ENCODE measurements at places on chromosomes 7 and 10. TPM values are rescaled to one million over a fixed set of nuclear protein-coding genes. Genes with fewer than 3 reads are reported as not detected.

DNA sequence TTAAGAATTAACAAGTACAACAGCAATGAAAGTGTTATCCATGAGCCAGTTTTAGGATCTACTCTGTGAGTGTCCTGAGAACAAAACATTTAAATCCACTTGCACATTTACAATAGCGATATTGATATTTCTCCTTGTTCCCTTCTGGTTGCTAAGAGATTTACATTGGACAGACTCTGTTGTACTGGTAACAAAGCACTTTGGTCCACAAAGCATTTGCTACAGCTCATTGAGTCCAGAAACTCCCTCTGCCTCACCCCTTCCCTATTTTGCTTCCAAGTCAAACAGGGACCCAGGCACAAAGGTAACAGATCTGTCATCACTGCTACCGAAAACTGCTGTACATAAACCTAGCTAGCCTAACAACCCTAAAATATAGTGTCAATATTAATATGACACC, 2.1 kb downstream of the ANK3 start:
- DNase-seq: no peak
- H3K4me3 ChIP-seq: no peak overlapping the region
- H3K27ac ChIP-seq: peak overlapping the region; percentile 65
- no peaks in the 10 kb centered on the region for H3K36me3 ChIP-seq

DNA sequence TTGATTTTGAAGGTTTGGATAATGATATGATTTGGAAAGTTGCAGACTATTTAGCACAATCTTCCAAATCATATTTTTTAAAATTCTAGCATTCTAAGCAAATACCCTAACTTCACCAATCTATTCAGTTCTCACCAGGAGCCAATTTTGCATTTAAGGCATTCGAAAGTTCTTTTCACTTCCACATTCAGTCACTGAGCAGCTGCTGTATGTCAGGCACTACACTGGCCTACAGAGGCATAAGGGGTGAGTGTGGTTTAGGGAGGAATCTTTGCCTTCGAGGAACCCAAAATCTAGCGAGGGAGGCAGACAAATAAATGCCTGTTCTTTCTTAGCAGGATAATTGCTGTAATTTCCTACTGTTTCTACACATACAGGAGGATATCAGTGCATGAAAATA, 10.7 kb upstream of the UCN3 start:
- no peak overlapping the region for H3K27ac ChIP-seq
- no peak overlapping the region for H3K4me3 ChIP-seq
- H3K27me3 ChIP-seq: peaks cover 3% of the 10 kb centered on the region
- H3K4me1 ChIP-seq: no peaks in the 10 kb centered on the region
- DNase-seq: no peak

GPR26 gene
- total RNA-seq: not detected

- H3K4me1 ChIP-seq: peaks cover 79% of the 10 kb centered on the region
- no peaks in the 10 kb centered on the region for H3K36me3 ChIP-seq
- H3K4me3 ChIP-seq: peak overlapping the region; percentile 55
- H3K27me3 ChIP-seq: no peaks in the 10 kb centered on the region
These were observed 3.8 kb downstream of the GLI3 start for GRCh38 chr7:42233171-42233570.

CPEB3 gene
- total RNA-seq: 2.6 TPM

ZNF365 gene
- total RNA-seq: not detected

DNA sequence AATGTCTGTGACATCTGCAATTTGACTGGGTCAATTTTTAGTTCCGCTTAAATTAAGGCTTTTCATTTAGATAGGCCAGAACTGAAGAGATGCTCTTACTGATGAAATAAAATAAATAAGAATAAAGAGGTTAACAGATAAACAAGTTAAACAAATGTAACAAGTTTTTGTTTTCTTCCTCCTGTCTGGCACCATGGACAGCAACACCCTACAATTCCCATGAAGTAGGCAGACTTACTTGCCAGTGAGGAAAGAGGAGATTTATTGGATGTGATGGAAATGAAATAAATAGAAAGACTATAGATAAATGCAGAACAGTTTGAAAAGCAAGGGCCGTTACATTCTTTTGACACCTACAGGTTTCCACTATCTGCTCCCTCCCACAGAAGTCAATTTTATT, 118.5 kb downstream of the AMPH start:
- DNase-seq: no peak
- no peaks in the 10 kb centered on the region for H3K36me3 ChIP-seq

DNA sequence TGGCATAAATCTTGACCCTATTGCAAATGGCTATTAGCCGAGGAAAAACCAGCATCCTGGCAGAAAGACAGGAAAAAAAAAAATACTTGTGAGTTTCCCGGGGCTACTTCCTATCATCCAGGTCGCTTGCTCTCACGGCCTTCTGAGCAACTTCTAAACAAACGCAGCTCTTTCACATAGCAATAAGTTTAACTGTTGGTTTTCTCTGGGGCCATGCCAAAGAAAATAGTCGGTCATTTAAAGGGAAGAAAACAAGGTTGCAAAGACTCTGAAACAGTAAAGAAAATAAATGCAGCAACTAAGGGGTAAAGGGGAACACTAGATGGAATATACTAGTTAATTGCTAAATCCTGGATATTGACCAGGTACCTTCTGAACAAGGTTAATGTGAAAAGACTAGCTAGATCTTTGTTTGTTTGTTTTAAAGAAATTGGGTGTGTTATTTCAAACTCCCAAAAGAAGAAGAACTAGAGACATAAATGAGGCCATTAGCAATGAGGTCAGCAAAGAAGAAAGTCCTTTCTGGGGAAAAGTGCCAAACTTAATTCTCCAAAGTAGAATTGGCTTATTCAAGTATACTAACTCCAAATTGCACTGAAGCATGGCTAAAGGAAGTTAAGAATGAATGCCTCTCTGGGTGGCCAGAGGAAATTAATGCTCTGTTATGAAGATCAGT, 54.2 kb downstream of the SLC39A12 start:
- no peaks in the 10 kb centered on the region for H3K36me3 ChIP-seq
- no peak overlapping the region for H3K4me3 ChIP-seq
- peak overlapping the region; percentile 37 for H3K27ac ChIP-seq
- no peak for DNase-seq
- H3K27me3 ChIP-seq: peaks cover 13% of the 10 kb centered on the region
- peaks cover 20% of the 10 kb centered on the region for H3K4me1 ChIP-seq

DNA sequence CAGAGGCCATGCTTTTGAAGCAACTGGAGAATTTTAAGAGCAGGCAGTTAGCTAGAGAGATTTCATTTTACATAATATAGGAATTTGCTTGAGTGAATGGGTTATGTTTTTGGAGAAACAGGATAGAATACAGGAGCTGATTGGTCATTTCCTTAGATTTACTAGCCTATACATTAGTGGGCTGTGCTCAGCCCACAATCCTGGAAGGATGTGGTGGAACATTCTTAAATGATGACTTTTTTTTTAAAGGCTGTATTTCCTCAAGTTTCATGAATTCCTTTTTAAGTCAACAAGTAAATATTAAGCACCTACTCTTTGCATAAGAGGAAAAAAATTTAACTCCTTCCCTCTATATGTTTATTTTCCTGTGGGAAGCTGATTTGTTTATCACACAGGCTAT, 314.4 kb upstream of the BMPER start:
- no peak overlapping the region for H3K4me3 ChIP-seq
- H3K27ac ChIP-seq: no peak overlapping the region
- no peak for DNase-seq
- no peaks in the 10 kb centered on the region for H3K36me3 ChIP-seq

- no peak overlapping the region for H3K27ac ChIP-seq
- no peak overlapping the region for H3K4me3 ChIP-seq
- no peaks in the 10 kb centered on the region for H3K27me3 ChIP-seq
- H3K4me1 ChIP-seq: peaks cover 3% of the 10 kb centered on the region
These were observed 181.8 kb downstream of the DGKB start for GRCh38 chr7:14720785-14721184.

- DNase-seq: no peak
- peaks cover 15% of the 10 kb centered on the region for H3K27me3 ChIP-seq
- no peak overlapping the region for H3K27ac ChIP-seq
- H3K36me3 ChIP-seq: no peaks in the 10 kb centered on the region
- H3K4me1 ChIP-seq: no peaks in the 10 kb centered on the region
- H3K4me3 ChIP-seq: no peak overlapping the region
These were observed 117.5 kb downstream of the OR13A1 start for GRCh38 chr10:45197816-45198485.

DNA sequence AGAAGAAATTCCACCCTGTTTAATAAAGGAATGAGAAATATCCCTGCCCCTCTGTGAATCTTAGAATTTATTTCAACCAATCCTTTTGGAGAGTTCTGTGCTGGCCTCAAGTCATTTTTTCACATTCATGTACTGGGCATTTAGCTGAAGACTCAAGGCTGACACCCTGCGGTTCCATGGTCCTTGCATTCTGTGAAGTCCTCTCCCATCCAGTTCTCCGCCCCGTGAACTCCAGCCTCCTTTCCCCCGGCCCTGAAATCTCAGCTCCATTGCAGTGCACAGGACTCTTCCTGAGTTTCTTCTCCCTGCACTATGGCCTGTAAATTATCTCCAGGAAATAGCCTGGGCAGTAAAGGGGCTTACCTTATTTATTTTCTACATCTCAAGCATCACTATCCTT, 183.0 kb upstream of the KCND2 start:
- H3K27ac ChIP-seq: no peak overlapping the region
- H3K4me3 ChIP-seq: no peak overlapping the region
- DNase-seq: no peak
- H3K36me3 ChIP-seq: no peaks in the 10 kb centered on the region

DNA sequence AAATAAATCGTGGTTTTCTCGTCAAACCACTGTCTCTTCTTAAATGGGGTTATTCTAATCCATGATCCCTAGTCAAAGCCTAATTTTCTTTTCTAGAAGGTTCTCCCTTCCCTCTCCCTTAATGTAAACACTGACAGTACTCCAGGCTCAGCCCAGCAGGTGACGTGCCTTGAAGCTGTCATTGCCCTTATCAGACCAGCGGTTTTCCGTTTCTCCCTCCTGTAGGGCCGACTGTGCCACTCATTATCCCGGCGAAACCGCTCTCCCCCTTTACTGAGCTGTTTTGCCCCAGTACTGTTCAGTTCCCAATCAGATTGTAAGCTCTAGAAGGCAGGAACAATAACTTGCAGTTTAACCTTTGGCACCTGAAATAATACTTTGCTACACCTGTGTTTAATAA, 153.5 kb upstream of the RHEB start:
- no peak overlapping the region for H3K4me3 ChIP-seq
- H3K36me3 ChIP-seq: no peaks in the 10 kb centered on the region
- no peaks in the 10 kb centered on the region for H3K27me3 ChIP-seq
- H3K4me1 ChIP-seq: peaks cover 6% of the 10 kb centered on the region

GRCh38 chr10:49367600-49367999, 28.3 kb downstream of the DRGX start:
- H3K27ac ChIP-seq: no peak overlapping the region
- H3K4me1 ChIP-seq: no peaks in the 10 kb centered on the region
- peaks cover 45% of the 10 kb centered on the region for H3K27me3 ChIP-seq
- H3K4me3 ChIP-seq: no peak overlapping the region
- H3K36me3 ChIP-seq: no peaks in the 10 kb centered on the region
- DNase-seq: no peak

ATRNL1 gene
- total RNA-seq: 39.6 TPM

DNA sequence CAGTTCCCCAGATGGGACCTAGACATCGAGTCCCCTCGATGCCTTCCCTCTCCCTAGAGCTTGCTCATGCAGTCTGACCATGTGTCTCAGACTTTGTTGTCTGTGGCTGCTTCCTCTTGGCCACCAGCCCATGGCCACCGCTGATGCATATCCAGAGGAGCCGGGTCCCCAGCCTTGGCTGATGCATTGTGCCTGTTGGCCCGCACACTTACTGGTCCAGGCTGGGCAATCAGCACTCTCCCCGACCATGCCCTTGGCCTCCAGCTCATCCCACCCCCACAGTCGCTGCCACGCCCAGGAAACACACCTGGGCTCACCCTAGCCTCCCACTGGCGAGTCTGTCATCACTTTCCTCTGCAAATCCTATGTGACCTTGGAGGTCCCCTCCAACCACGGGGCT, 10.1 kb downstream of the NPC1L1 start:
- no peaks in the 10 kb centered on the region for H3K27me3 ChIP-seq
- H3K4me3 ChIP-seq: no peak overlapping the region
- H3K27ac ChIP-seq: no peak overlapping the region
- H3K36me3 ChIP-seq: no peaks in the 10 kb centered on the region
- no peaks in the 10 kb centered on the region for H3K4me1 ChIP-seq
- DNase-seq: no peak

OPN1SW gene
- total RNA-seq: not detected

DNA sequence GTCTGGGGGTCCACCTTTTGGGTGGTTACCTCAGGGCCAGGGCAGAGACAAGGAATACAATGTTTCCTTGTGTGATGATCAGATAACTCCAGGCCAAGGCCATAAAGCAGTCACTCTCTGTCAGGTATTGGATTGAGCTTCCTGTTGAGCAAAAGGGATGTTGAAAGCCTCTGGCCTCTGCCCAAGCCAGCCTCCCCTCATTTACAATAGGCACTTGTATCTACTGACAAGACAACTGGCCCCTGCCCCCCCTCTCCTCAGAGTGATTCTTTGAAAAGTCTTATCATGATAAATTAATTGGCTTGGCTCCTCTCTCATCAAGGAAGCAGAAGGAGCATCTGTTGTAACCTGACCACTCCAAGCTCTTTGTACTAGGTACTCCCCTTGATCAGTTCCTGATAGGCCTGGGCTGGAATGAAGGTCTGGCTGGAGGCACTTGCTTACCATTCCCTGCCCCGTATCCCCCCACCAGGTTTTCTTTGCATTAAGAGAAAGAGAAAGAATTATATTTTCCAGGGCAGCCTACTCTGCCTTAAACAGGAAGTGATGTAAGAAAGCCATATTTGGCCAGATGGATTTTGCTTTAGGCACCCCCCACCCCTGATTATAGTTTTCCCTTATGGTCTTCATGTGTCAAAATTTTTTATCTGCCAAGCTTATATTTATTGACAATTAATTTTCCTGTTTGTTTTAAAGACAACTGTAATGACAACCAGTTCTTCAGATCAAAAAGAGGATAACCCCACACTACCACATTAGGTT, 42.1 kb upstream of the HPS1 start:
- no peak for DNase-seq
- H3K27me3 ChIP-seq: no peaks in the 10 kb centered on the region
- H3K27ac ChIP-seq: no peak overlapping the region

DNA sequence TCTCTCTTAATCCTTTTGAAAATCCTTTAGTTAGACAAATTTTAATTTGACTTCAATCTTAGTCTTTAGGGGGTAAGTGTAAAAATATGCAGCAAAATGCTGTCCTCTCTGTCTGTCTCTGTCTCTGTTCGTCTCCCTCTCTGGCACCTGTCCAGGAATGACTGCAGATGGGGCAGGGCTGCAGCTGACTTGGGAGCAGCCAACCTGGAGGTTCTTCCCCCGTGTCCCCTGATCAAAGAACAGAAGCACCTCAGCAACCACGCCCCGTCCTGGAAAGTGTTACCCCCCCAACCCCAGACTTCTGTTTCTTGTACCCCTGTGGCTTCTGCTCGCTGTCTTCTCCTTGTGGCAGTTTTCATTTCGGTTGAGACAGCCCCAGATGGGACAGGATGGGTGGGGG, 141.6 kb upstream of the NPS start:
- no peaks in the 10 kb centered on the region for H3K27me3 ChIP-seq
- peaks cover 26% of the 10 kb centered on the region for H3K36me3 ChIP-seq
- no peak for DNase-seq
- peak overlapping the region; percentile 54 for H3K27ac ChIP-seq
- peaks cover 45% of the 10 kb centered on the region for H3K4me1 ChIP-seq

- no peak overlapping the region for H3K27ac ChIP-seq
- H3K4me3 ChIP-seq: no peak overlapping the region
- H3K27me3 ChIP-seq: peaks cover 83% of the 10 kb centered on the region
- no peaks in the 10 kb centered on the region for H3K4me1 ChIP-seq
- H3K36me3 ChIP-seq: no peaks in the 10 kb centered on the region
- DNase-seq: no peak
These were observed 25.9 kb upstream of the GOT1 start for GRCh38 chr10:99456207-99456930.

Data from mesothelial cell of epicardium (in vitro differentiated cells).